Endothelial cell of umbilical vein (primary cell): ENCODE measurements at places on chromosomes 11 and 22. TPM values are rescaled to one million over a fixed set of nuclear protein-coding genes. Genes with fewer than 3 reads are reported as not detected.
A peak's percentile ranks its signal among the peaks of the same experiment; 100 is the strongest.

DNA sequence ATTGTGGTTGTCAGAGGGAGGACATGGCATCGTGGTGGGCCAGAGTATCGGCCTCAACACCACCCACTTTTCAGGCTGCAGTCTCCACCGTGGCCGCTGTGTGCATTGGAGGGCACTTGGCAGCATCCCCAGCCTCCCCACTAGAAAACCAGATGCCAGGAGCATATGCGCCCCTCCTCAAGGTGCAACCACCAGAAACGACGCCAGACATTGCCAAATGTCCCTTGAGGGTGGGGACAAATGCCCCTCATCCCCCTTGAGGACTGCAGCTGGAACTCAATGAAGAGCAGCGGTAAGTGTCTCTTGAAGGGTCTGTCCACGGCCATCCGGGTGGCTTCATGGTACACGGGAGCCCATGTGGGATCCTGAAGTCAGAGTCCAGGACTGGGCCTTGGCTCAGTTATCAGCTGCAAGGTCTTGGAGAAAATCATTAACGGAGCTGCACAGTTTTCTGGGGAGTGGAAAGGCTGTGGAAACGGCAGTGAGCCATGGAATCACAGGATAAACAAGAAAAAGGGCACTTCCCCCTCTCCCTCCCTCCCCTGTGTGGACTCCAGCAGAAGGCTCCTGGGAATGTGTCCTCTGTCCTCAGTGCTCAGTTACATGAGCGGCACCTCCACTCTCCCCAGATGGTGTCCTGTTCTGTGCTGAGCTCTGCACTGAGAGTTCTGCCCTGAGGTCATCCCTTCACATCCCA, 324.4 kb upstream of the B3GAT1 start:
- DNase-seq, result no peak

- no peak for DNase-seq
Observed at GRCh38 chr22:19784384-19785175, 24.0 kb downstream of the TBX1 start.

GRCh38 chr11:92852946-92853345, 116.5 kb upstream of the MTNR1B start:
- no peak for DNase-seq

DNA sequence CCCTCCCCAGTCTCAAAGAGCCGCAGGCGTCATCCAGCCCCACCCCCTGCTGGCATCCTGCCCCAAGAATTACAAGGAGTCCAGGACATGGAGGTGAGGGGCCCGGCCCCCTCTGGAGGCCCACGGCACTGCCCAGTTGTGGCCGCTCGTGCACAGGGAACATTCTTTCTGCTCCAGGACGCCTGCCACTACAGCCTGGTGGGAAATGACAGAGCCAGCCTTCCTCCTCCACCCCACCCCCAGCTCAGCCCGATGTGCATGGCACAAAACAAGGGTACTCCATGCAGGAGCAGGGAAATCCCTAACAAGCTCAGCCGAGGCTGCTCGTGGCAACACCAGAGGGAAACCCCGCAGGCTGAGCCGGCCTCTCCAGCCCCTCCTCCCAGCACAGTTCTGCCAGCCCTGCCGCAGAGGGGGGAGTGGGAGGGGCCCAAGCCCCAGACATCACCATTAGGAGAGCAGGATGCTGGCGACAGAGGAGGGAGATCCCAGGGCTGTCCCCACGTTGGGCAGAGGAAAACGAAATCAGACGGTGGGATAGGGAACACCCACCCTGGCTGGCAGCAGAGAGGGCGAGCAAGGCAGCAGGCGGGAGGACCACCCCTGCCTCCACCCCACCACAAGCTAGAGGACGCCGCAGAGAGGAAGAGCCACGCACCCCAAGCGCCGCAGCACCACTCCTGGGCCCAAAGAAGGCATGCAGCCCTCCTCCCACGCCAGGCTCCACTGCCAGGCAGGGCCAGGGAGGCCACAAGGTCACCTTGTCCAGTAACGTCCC, 10.0 kb downstream of the IGSF9B start:
- DNase-seq, result no peak

GRCh38 chr11:105357764-105358163, 218.2 kb upstream of the CARD18 start:
- DNase-seq, result no peak

- no peak for DNase-seq
Observed at GRCh38 chr11:20451568-20451967, 64.1 kb downstream of the PRMT3 start.

DNA sequence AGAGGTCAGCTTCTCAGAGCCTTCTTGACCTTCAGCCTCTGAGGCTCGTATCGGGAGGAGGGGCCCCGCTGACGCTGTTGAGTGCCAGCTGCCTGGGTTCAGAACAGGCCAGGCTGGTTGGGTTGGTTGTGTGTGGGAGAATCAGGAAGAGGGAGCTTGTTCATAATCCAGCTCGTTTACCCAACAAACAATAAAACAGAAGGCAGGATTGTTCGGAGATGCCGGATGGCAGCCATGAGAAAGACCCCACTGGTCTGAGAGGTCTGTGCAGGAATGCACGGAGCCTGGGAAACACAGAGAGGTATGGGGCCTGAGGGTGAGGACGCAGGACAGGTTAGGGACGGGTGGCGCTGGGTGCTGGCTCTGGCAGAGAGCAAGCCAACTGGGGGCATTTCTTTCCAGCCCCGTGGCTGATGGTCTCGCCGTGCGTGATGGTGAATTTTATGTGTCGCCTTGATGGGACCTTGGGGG, 31.6 kb upstream of the SHANK2 start:
- no peak for DNase-seq

- DNase-seq, result no peak
Observed at GRCh38 chr22:44407987-44408828, 89.8 kb downstream of the RTL6 start.

DNA sequence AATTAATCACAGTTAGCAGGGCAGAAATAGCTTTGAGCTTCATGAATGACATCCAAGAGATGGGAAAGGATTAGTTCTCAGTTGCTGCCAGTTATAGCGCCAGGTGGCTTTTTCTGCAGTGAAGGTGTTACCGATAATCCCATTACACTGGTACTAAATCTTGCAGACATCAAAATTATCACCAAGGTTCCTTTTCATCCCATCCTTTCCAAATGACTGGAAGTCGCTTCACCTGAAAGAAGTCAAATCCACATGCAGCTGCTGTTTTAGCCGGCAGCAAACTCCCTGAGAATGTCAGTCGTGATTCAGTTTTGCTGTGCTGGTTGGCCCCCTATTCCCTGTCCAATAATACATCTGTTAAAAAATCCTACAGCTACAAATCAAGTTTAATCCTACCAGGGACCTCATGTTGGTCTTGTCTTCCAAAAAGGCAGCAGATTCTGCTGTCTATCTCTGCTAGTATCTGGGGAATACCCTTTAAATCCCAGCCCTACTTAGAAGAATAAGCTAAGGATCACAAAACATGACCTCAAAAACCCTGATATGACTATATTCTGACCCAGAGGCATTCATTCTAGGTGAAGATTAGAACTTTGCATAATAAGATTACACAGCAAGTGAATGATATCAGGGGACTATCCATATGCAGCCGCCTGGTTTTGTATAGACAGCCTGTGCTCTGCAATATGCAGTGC, 31.7 kb downstream of the IMMP1L start:
- DNase-seq, result no peak

GRCh38 chr11:33616552-33616951, 84.1 kb downstream of the C11orf91 start:
- DNase-seq, result no peak

DNA sequence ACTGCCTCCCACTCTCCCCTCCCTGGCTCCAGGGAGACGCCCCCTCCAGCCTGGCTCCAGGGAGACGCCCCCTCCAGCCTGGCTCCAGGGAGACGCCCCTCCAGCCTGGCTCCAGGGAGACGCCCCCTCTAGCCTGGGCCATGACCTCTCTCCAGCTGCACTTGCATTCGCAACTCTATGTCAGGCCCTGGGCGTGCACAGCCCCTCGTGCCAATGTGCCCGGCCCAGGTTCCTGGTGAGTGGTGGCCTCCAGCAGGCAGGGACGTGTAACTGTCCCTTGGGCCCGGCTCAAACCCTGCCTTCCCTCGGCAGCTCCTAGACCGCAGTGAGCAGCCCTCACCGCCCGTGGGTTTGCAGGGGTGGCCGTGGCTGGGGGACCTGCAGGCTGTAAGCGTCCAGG, 6.9 kb downstream of the MUC6 start:
- no peak for DNase-seq

DNA sequence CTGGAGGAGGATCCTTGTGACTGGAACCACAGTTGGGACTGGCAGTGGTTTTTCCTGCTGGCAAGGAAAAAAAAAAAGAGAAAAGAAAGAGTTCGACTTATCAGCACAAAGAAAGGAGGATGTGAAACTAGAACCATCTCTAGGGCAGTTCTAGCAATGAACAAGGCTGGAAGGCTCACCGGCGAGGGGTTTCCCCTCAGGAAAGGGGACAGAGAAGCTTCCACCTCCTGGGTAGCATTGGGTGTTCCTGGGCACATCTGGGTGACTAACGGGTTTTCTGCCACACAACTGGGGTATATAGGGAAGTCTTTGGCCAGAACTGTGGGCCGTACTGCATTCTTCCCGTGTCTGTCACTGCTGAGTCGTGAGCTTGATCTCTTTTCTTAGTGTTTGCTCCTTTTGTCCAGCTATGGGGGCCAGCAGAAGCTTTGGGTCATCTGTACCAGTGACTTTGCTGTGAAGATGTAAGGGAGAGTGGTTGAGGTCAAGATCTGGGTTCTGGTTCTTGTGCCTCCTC, 109.4 kb upstream of the OR4B1 start:
- no peak for DNase-seq

DNA sequence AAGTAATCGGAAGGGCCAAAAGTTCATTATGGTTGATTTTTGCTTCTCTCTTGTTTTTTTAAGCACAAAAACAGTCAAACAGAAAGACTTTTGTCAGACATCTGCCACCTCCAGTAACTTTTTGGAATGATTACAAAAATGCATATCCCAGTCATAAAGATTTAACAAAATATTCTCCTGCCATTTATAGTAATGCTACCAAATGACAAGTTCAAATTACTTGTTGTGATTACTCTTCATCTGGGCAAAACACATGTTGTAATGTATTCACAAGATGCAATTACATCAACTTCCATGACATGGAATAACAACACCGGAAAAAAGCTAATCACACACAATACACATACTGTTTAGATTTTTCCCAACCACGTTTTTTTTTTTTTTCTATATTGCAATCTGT, 1017.5 kb upstream of the TENM4 start:
- DNase-seq, result no peak

- no peak for DNase-seq
Observed at GRCh38 chr11:121968638-121969037, 147.4 kb downstream of the BLID start.

- DNase-seq, result no peak
Observed at GRCh38 chr22:45934659-45935341, 42.2 kb downstream of the WNT7B start.

- no peak for DNase-seq
Observed at GRCh38 chr11:14546672-14547071, 26.5 kb upstream of the PSMA1 start.

DNA sequence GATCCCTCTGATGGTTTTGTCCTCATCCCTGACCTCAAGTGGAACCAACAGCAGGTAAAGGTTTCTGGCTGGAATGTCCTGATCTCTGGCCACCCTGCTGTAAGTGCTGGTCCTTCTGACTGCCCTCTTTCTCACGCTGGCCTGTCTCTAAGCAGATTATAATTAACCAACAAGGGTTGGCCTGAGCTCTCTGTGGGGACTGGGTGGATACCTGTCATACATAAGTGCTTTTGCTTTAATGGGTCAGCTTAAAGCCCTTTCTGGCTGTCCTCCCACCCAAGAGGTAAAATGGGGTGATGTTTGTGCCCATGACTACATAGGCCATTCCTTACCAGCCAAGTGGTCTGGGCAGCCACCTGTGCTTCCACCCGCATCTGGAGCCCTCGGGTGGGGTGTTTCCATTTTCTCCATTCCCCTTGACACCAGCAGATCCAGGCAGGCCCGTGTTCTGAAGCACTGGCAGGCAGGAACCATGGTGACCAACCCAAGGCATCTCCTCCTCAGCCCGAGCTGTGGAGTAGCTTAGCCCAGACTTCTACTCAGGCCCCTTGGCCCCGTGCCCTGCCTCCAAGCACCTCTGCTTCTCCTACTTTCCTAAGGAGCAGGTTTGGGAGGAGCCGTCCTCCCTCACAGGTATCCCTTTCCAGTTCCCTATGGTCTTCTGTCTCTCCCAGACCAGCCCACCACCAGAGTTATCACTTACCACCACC, 17.0 kb upstream of the ST3GAL4 start:
- DNase-seq, result no peak

DNA sequence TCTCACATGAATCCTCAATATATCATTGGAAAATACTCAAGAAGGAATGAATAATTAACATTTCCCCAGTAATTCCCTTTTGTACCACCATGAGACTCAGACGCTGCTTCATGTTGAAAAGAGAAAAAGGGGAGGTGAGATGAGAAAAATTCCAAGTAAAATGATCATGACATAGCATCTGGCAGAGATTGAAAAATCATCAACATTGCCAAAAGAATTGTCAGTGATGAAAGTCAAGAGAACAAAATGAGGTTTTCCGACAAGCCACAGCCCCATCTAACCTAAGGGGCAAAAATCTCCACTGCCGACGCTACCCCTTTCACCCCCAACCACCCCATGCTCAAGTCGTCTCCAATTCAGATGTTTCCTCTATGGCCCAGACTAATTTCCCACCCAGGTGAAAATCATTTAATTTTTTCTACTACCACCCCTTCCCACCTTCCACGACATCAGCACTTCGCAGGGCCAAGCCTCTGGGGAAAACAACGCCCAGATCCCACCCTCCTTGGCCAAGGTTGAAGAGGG, 1.2 kb downstream of the RAB6A start:
- DNase-seq, result peak; percentile 60

GRCh38 chr11:25733777-25734176, 598.2 kb upstream of the ANO3 start:
- DNase-seq, result no peak

DNA sequence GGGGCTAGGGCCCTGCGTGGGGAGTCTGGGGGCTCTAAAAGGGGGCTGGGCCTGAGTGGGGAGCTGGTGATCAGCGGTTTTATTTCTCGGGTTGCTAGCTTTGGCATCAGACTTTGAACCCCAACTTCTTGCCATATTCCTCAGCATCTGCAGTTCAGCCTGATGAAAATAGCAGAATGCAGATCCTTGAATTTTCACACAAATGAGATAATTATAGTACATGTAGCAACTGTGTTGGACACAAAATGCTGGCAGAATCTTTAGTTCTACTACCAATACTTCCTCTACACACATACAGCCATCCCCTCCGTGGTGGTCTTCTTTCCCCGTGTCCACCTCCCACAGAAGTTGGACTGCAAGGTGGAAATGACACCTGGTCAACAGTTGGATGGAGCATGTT, 1.5 kb downstream of the ZC3H7B start:
- DNase-seq, result peak; percentile 28

- DNase-seq, result no peak
Observed at GRCh38 chr22:40423310-40423688, 52.9 kb downstream of the SGSM3 start.

The MFNG gene
- total RNA-seq, result 188 and 197 TPM in 2 replicates

The GSTT2B gene
- 4.0 and 33.6 TPM in 2 replicates for total RNA-seq

The C11orf87 gene
- not detected in 2 replicates for total RNA-seq

The TTC36 gene
- total RNA-seq, result 0.60 and 1.1 TPM in 2 replicates

The SLC22A12 gene
- total RNA-seq, result not detected in 2 replicates

The LRRN4CL gene
- total RNA-seq, result 0.20 and 0.37 TPM in 2 replicates

The GPHA2 gene
- total RNA-seq, result not detected in 2 replicates

The ENTHD1 gene
- total RNA-seq, result not detected in 2 replicates

The CARD18 gene
- not detected in 2 replicates for total RNA-seq

The SCGB2A2 gene
- total RNA-seq, result not detected in 2 replicates

The NCF4 gene
- total RNA-seq, result not detected in 2 replicates
